ENCODE measurements at places on chromosomes 6 and 20. TPM values are rescaled to one million over a fixed set of nuclear protein-coding genes. Genes with fewer than 3 reads are reported as not detected.

Gene FNDC11
- 0.84 TPM for total RNA-seq

Gene HUS1B
- 4.5 TPM for total RNA-seq

Gene VEGFA
- total RNA-seq, result 78.8 TPM

Gene WASF1
- total RNA-seq, result 2.8 TPM

Gene DDO
- total RNA-seq, result 0.52 TPM

Gene NXT1
- total RNA-seq, result 69.5 TPM

Gene TSBP1
- not detected for total RNA-seq

Gene COL19A1
- 9.1 TPM for total RNA-seq

Gene PRKN
- total RNA-seq, result 6.1 TPM

Gene COL11A2
- 0.63 TPM for total RNA-seq

Gene EMILIN3
- under 0.01 TPM for total RNA-seq

Gene PNLDC1
- total RNA-seq, result 0.10 TPM

Gene SALL4
- not detected for total RNA-seq

Gene PSORS1C2
- not detected for total RNA-seq

Gene HLA-DRB1
- total RNA-seq, result 166 TPM

Gene NR2E1
- not detected for total RNA-seq

Gene EDN3
- not detected for total RNA-seq

Gene TOX2
- 0.21 TPM for total RNA-seq

Gene ANKEF1
- total RNA-seq, result 0.84 TPM

Gene TGM3
- 0.10 TPM for total RNA-seq

Gene CST5
- not detected for total RNA-seq
